CD4-positive, CD25-positive, alpha-beta regulatory T cell (primary cell): ENCODE measurements at places on chromosomes 12 and 14. TPM values are rescaled to one million over a fixed set of nuclear protein-coding genes. Genes with fewer than 3 reads are reported as not detected.

The PTPRR gene
- not detected for total RNA-seq

The TMPRSS12 gene
- total RNA-seq: not detected

The EIF2S3B gene
- 0.62 TPM for total RNA-seq

The KERA gene
- total RNA-seq: not detected

The FAM90A1 gene
- total RNA-seq: 0.67 TPM

The RNASE3 gene
- not detected for total RNA-seq

The FGF23 gene
- total RNA-seq: not detected

The MED6 gene
- total RNA-seq: 82.8 TPM

The NRXN3 gene
- total RNA-seq: not detected

The DRAM1 gene
- 3.5 TPM for total RNA-seq

The POLE2 gene
- 1.6 TPM for total RNA-seq

The BCL11B gene
- 210 TPM for total RNA-seq

The TSHR gene
- total RNA-seq: 19.3 TPM

The SYNDIG1L gene
- total RNA-seq: not detected

The ACOT4 gene
- 1.1 TPM for total RNA-seq
